Right cardiac atrium (tissue), 5 donors: ENCODE measurements at places on chromosomes 13 and 19. TPM values are rescaled to one million over a fixed set of nuclear protein-coding genes. Genes with fewer than 3 reads are reported as not detected.
A peak's percentile ranks its signal among the peaks of the same experiment; 100 is the strongest.

- no peak for DNase-seq
Measured at GRCh38 chr19:29216021-29216420, 3.1 kb upstream of the UQCRFS1 start.

- DNase-seq = peak; percentile 38
Measured at GRCh38 chr13:84894749-84895148, 904.5 kb downstream of the SLITRK6 start.

GRCh38 chr13:110116072-110116487 lies 190.9 kb downstream of the COL4A1 start:
- DNase-seq = peak; percentile 85

KANK2 gene
- total RNA-seq = 324 TPM
